ENCODE measurements at places on chromosomes 12 and 14.

- DNase-seq = no peak
- peaks cover 2% of the 10 kb centered on the region for H3K4me1 ChIP-seq
- no peak overlapping the region for H3K4me3 ChIP-seq
- no peaks in the 10 kb centered on the region for H3K27me3 ChIP-seq
- H3K27ac ChIP-seq = no peak overlapping the region
Measured at GRCh38 chr12:12922191-12922616, 29.8 kb downstream of the GPRC5D start.

GRCh38 chr14:84250893-84251292 lies 1279.1 kb upstream of the FLRT2 start:
- DNase-seq = no peak
- H3K27ac ChIP-seq = no peak overlapping the region
- H3K4me1 ChIP-seq = peaks cover 4% of the 10 kb centered on the region
- no peak overlapping the region for H3K4me3 ChIP-seq
- no peaks in the 10 kb centered on the region for H3K36me3 ChIP-seq

- peak overlapping the region; percentile 26 for H3K27ac ChIP-seq
- DNase-seq = peak; percentile 36
- peaks cover 15% of the 10 kb centered on the region for H3K4me1 ChIP-seq
- H3K4me3 ChIP-seq = no peak overlapping the region
- no peaks in the 10 kb centered on the region for H3K27me3 ChIP-seq
- H3K36me3 ChIP-seq = no peaks in the 10 kb centered on the region
Measured at GRCh38 chr12:72511906-72512305, 239.7 kb downstream of the TRHDE start.

- H3K27me3 ChIP-seq = no peaks in the 10 kb centered on the region
- H3K4me3 ChIP-seq = no peak overlapping the region
- no peaks in the 10 kb centered on the region for H3K36me3 ChIP-seq
- no peak overlapping the region for H3K27ac ChIP-seq
- no peaks in the 10 kb centered on the region for H3K4me1 ChIP-seq
- DNase-seq = no peak
Measured at GRCh38 chr14:99391671-99392070, 89.0 kb downstream of the SETD3 start.

DNA sequence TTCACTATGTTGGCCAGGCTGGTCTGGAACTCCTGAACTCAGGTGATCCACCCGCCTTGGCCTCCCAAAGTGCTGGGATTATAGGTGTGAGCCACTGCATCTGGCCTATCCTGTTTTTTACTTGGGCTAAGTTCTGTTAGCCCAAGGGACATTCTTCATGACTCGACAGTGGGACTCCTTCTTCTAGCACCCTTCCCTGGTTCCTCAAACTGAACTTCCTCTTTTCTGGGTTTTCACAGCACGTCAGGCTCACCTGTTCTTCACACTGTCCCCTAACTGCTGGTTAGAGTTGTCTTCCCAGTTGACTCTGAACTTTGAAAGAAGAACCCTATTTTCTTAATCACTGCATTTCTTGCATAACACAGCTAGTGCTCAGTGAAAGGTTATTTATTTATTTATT lies 22.5 kb downstream of the CABP1 start:
- H3K36me3 ChIP-seq = no peaks in the 10 kb centered on the region
- H3K27me3 ChIP-seq = no peaks in the 10 kb centered on the region
- DNase-seq = no peak
- no peak overlapping the region for H3K27ac ChIP-seq
- H3K4me1 ChIP-seq = peaks cover 3% of the 10 kb centered on the region
- no peak overlapping the region for H3K4me3 ChIP-seq

DNA sequence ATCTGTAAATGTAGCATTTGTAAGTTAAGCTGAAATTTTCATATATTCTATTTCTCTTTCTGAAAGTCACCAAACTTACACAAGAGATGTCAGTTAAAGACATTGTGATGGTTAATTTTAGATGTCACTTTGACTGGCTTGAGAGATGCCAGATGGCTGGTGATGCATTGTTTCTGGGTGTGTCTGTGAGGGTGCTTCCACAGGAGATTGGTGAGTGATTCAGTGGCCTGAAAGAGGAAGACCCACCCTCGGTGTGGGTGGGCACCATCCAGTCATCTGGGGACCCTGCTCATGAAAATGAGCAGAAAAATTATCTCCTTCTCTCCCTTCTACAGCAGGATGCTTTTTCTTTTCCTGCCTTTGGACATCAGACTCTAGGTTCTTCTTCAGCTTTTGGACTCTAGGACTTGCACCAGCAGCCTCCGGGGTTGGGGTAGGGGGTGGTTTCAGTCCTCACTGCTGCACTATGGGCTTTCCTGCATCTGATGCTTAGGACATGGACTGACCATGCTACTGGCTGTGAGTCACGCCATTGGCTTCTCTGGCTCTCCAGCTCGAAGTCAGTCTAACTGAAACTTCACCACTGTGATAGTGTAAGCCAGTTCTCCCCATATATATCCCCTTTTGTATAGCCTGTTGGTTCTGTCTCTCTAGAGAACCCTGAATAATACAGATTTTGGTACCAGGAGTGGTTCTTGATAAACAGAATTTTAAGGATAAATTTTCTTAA lies 20.9 kb downstream of the PDE6H start:
- no peaks in the 10 kb centered on the region for H3K4me1 ChIP-seq

DNA sequence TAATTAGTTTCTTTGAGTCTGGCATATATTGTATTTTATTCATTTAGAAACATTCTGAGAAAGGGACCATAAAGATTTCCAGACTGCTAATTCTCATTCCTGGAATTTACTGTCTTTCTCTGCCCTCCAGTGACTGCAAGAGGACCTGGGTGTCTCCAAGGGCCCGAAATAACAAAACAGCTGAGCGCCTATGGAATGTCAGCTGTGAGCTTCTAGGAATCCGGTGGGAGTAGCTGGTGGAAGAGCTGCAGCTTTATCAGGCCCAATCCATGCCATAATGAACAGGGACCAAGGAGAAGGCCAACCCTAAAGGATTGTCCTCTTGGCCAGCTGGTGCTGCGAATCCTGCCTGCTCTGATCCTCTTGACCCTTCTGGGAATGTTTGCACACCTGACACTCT lies 31.9 kb downstream of the RDH12 start:
- no peak overlapping the region for H3K27ac ChIP-seq
- no peak for DNase-seq
- no peak overlapping the region for H3K4me3 ChIP-seq
- H3K27me3 ChIP-seq = no peaks in the 10 kb centered on the region
- no peaks in the 10 kb centered on the region for H3K36me3 ChIP-seq

DNA sequence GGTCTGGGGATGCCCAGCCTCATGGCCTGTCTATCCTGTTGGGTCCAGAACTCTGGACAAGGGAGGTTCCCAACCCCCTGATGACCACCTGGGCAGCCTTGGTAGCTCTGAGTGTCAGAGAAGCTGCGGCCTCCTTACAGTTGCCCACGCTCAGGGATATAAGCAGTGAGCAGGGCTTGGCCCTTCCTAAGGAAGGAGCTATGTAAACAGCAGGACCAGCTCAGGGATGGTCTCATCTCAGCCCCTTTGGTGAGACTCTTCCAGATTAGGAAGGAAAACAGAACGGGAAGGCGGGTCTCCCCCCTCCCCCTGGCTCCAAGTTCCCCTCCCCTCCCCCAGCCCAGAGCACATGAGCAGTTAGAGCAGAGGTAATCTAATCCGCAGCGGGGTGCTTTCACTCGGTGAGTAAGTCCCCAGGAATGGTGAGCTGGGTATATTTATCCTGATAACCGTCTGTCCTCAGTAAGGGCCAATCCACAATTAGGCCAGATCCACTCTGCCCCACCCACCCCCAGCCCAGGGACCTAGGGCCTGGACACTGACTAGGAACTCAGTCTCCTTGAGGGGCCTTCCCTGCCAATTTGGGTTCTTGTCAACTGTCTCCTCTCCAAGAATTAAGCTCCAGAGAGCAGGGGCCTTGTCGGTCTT lies 29.5 kb upstream of the RPLP0 start:
- peak overlapping the region; percentile 92 for H3K27ac ChIP-seq
- H3K36me3 ChIP-seq = peaks cover 8% of the 10 kb centered on the region
- H3K4me3 ChIP-seq = no peak overlapping the region

GRCh38 chr14:33929799-33930408 lies 21.0 kb downstream of the EGLN3 start:
- no peak overlapping the region for H3K27ac ChIP-seq
- peaks cover 20% of the 10 kb centered on the region for H3K4me1 ChIP-seq
- DNase-seq = no peak
- H3K4me3 ChIP-seq = no peak overlapping the region
- peaks cover 2% of the 10 kb centered on the region for H3K36me3 ChIP-seq
- no peaks in the 10 kb centered on the region for H3K27me3 ChIP-seq

GRCh38 chr12:113470871-113471618 lies 626 bp downstream of the LHX5 start:
- peaks cover 78% of the 10 kb centered on the region for H3K27me3 ChIP-seq
- H3K27ac ChIP-seq = no peak overlapping the region
- H3K36me3 ChIP-seq = no peaks in the 10 kb centered on the region
- peak; percentile 26 for DNase-seq
- peak overlapping the region; percentile 83 for H3K4me3 ChIP-seq

DNA sequence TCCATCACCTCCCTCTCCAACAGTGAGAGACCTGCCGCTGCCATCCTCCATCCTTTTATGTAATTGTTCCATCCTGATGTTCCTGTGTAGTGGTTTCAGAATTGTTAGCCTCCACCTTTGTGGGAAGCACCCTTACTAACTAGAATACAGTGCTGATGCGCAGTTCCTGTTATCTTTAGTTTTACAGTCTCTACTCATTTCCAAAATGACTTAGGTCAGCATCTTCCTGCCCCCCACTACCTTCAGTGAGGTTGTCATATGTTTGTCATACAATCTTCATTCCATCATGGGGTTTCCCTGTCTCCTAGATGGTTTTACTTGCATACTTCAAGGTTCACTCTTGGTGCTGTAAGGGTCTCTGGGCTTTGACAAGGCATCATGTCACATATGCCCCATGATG lies 69.8 kb downstream of the EML1 start:
- no peak overlapping the region for H3K27ac ChIP-seq
- H3K4me3 ChIP-seq = no peak overlapping the region
- H3K36me3 ChIP-seq = peaks cover 10% of the 10 kb centered on the region
- H3K27me3 ChIP-seq = no peaks in the 10 kb centered on the region
- DNase-seq = no peak

GRCh38 chr14:77660754-77661153 lies 44.3 kb upstream of the SPTLC2 start:
- peaks cover 8% of the 10 kb centered on the region for H3K4me1 ChIP-seq
- H3K27ac ChIP-seq = no peak overlapping the region
- H3K27me3 ChIP-seq = no peaks in the 10 kb centered on the region
- H3K36me3 ChIP-seq = no peaks in the 10 kb centered on the region
- no peak overlapping the region for H3K4me3 ChIP-seq
- peak; percentile 6 for DNase-seq

DNA sequence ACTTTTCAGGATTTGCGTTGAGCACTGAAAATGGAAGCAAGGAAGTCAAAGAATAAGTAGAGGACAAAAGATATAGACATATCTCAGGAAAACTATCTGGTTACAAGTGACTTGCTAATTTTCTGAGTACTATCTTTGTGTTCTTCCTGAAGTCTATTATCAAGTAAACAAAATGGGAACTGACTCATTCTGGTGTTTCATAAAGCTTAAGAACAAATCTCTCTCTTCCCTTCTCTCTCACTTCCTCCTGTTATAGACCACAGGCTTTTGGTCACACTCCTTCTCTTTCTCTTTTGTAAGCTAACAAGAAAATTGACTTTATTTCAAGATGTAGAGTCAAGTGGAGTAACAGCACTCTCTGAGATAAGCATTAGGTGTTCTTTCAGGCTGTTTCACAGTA lies 406.6 kb upstream of the SYT1 start:
- H3K36me3 ChIP-seq = no peaks in the 10 kb centered on the region
- H3K4me3 ChIP-seq = no peak overlapping the region
- no peaks in the 10 kb centered on the region for H3K4me1 ChIP-seq
- no peak overlapping the region for H3K27ac ChIP-seq
- no peaks in the 10 kb centered on the region for H3K27me3 ChIP-seq

DNA sequence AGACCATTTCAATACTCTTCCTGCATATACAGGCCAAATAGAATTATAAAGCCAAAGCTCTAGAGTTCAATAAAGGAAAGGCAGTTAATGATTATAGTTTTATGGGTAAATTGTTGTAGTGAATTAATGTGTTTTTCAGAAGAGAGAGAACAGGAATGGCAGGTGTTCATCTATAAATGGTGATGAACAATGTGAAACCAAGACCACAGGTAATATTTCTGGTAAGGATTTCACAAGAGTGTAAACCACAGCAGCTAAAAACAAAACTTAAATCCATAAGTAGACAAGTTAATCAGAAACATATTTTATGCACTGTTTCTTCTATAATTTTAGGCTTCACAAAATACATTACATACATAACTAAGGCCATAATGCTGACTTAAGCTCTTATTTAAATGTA lies 204.4 kb downstream of the SYT1 start:
- DNase-seq = no peak
- no peaks in the 10 kb centered on the region for H3K36me3 ChIP-seq
- no peak overlapping the region for H3K27ac ChIP-seq

- H3K36me3 ChIP-seq = no peaks in the 10 kb centered on the region
- DNase-seq = no peak
- H3K27ac ChIP-seq = no peak overlapping the region
- H3K4me3 ChIP-seq = no peak overlapping the region
- no peaks in the 10 kb centered on the region for H3K27me3 ChIP-seq
Measured at GRCh38 chr12:50618864-50619609, 114.3 kb downstream of the DIP2B start.

DNA sequence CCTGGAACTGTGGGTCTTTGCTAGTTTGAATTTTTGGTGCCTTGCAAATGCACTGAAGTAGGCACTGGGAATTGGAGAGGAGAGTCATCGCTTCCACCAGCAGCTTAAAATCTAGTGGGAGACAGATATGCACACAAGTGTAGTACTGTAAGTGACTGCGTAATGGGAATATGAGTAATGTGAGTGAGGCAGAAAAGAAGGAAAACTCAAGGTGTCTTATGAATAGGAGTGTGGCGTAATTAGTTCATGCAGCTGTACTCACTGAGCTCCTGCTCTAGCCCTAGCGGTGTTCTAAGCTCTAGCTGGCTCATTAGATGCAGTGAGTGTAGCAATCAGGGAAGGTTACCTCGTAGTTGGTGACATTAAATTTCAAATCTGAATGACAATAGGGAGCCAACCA lies 2.8 kb downstream of the TCP11L2 start:
- no peak overlapping the region for H3K27ac ChIP-seq
- no peaks in the 10 kb centered on the region for H3K36me3 ChIP-seq
- DNase-seq = no peak
- H3K4me1 ChIP-seq = peaks cover 13% of the 10 kb centered on the region

GRCh38 chr12:4112290-4112689 lies 161.3 kb upstream of the CCND2 start:
- DNase-seq = no peak
- H3K4me1 ChIP-seq = peaks cover 2% of the 10 kb centered on the region
- H3K36me3 ChIP-seq = no peaks in the 10 kb centered on the region
- no peaks in the 10 kb centered on the region for H3K27me3 ChIP-seq
- H3K27ac ChIP-seq = no peak overlapping the region

DNA sequence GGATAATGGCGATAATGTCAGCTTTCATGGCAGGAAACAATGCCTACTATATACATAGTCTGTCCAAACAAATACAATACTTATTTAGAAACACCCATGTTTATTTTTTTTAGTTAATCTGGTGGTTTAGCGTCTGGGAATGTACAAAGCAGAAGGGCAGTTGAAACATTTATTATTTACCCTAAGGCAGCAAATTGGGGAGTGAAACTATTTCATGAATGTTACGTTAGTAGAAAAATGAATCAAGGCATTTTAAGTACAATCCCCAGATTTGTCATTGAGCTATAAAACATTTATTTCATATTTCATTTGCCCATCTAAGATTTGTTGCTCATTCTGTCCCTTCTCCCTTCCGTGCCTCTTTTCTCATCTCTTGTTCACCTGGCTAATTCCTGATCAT lies 87.1 kb upstream of the ATF1 start:
- H3K4me1 ChIP-seq = no peaks in the 10 kb centered on the region
- peaks cover 76% of the 10 kb centered on the region for H3K36me3 ChIP-seq
- no peak for DNase-seq
- no peak overlapping the region for H3K4me3 ChIP-seq

Measured in neuronal stem cell (in vitro differentiated cells).